ENCODE measurements at places on chromosomes 4 and X. TPM values are rescaled to one million over a fixed set of nuclear protein-coding genes. Genes with fewer than 3 reads are reported as not detected.

DNA sequence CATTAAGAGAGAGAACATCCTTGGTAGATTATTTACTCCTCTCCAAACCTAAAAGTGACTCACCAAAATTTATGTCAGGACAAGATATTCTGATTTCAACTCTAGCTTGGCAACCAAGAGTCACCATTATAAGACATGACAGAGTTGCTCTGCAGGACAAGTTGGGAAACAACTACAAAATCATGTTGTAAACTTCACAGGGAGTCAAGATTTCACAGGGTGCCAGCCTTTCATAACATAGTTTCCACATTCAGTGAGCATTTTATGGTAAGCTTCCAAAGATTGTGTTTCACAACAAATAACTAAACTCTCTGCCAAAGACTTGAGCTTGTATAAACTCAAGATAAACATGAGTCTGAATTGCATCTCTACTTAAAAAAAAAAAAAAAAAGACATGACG lies 121.0 kb upstream of the DIAPH2 start:
- no peaks in the 10 kb centered on the region for H3K36me3 ChIP-seq
- DNase-seq = no peak
- H3K4me3 ChIP-seq = no peak overlapping the region
- no peak overlapping the region for H3K27ac ChIP-seq

- H3K36me3 ChIP-seq = no peaks in the 10 kb centered on the region
- H3K4me1 ChIP-seq = peaks cover 10% of the 10 kb centered on the region
- peak overlapping the region; percentile 63 for H3K27ac ChIP-seq
- no peak for DNase-seq
- H3K27me3 ChIP-seq = no peaks in the 10 kb centered on the region
Measured at GRCh38 chr4:66590488-66591215, 920.4 kb upstream of the EPHA5 start.

GRCh38 chr4:58061967-58062366 lies 951.8 kb upstream of the IGFBP7 start:
- no peak for DNase-seq
- no peak overlapping the region for H3K4me3 ChIP-seq

DNA sequence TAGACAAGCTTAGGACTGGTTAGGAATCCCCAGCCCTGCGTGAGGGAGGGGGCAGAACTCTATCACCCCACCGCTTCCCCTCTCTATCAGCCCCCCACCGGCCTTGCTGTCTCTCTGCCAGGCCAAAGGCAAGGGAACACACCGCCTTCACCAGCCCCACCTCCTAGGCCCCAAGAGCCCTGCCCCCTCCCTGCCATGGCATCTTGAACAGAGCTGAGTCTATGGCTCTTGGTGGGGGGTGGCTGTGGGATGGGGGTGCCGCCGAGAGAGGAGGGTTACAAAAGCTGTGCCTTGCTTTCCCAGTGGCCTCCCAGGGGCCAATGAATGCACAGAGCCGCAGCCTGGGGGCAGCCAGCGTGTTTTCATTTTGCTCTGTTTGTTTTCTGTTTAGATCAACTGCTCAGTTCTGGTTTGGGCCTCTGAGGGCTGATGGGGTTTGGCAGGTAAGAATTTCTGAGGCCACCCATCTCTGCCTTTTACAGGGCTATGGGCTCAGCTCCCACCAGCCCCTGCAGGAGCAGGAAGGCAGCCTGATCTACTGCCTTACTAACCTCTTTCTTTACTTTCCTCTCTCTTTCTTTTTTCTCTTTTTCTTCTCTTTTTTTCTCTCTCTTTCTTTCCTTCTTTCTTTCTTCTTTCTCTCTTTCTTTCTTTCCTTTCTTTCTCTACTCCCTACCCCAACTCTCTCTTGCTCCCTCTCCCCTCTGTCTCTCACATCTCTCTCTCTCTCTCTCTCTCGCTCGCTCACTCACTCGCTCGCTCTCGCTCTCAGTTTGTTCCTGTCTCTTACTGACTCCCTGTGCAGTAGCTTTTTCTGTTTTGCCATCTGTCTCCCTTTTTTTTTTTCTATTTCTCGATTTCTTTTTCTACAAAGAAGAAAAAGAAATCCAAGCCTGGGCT lies 128.3 kb downstream of the PJA1 start:
- H3K4me3 ChIP-seq = no peak overlapping the region
- no peak for DNase-seq
- no peak overlapping the region for H3K27ac ChIP-seq
- H3K36me3 ChIP-seq = no peaks in the 10 kb centered on the region

GRCh38 chr4:108240366-108240765 lies 71.6 kb upstream of the LEF1 start:
- H3K27me3 ChIP-seq = no peaks in the 10 kb centered on the region
- H3K4me1 ChIP-seq = peaks cover 3% of the 10 kb centered on the region
- no peak for DNase-seq
- H3K27ac ChIP-seq = no peak overlapping the region

DNA sequence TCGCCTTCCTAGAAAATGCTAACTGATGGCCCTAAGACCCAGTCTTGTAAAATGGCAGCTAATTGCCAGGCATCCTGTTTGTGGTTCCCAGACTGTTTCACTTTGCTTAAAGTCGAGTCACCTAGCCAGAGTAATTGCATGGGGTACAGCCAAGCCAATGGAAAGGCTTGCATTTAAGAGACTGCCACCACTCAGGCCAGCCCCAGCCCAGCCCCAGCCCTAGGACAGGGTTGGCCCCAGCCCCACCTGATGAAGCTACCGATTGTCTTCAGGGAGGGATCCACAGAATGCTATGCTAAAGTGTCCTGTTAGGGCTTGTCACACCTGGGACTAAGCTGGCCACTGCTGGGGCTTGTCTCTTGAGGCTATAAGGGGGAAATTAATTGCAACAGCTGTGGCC lies 194.6 kb upstream of the KLF3 start:
- no peaks in the 10 kb centered on the region for H3K27me3 ChIP-seq
- no peaks in the 10 kb centered on the region for H3K4me1 ChIP-seq
- H3K4me3 ChIP-seq = no peak overlapping the region
- H3K36me3 ChIP-seq = peaks cover 5% of the 10 kb centered on the region
- H3K27ac ChIP-seq = no peak overlapping the region
- no peak for DNase-seq

- H3K36me3 ChIP-seq = no peaks in the 10 kb centered on the region
- no peak for DNase-seq
- H3K27ac ChIP-seq = no peak overlapping the region
- H3K4me3 ChIP-seq = no peak overlapping the region
- no peaks in the 10 kb centered on the region for H3K4me1 ChIP-seq
Measured at GRCh38 chrX:15564981-15565579, 35.7 kb downstream of the ACE2 start.

DNA sequence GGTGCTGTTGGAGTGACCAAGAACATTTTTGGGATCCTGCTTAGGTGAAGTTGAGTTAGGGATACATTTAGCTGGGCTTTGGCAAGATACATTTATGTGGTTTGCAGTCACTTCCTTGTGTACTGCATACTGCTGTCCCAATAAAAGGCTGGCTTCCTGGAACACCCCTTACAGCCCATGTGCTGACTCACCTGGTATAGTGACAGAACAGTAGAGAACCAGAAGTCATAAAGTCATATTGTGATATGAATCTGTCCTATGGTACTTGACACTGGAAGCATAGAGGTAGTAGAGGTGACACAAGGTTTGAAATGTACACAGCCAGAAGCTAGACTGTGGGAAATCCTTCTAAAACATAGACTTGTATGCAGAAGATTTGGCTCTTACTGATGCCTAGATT lies 55.3 kb upstream of the SLC25A43 start:
- H3K36me3 ChIP-seq = peaks cover 2% of the 10 kb centered on the region
- no peaks in the 10 kb centered on the region for H3K4me1 ChIP-seq
- no peak overlapping the region for H3K4me3 ChIP-seq
- H3K27ac ChIP-seq = no peak overlapping the region
- no peak for DNase-seq
- H3K27me3 ChIP-seq = peaks cover 21% of the 10 kb centered on the region

GRCh38 chrX:55742649-55743048 lies 25.1 kb downstream of the RRAGB start:
- no peak overlapping the region for H3K27ac ChIP-seq
- peaks cover 13% of the 10 kb centered on the region for H3K36me3 ChIP-seq
- no peak for DNase-seq

DNA sequence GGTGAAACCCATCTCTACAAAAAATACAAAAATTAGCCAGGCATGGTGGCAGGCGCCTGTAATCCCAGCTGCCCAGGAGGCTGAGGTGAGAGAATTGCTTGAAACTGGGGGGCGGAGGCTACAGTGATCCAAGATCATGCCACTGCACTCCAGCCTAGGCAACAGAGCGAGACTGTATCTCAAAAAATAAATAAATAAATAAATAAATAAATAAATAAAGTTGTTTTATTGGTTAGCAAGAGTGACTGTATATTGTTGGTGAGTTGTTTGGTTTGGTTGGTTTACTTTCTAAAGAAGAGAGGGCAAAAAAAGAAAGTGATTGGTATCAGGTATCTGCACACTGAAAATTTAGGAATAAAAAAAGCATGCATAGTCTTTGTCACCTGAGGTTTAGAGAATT lies 501.0 kb downstream of the RPA4 start:
- peaks cover 4% of the 10 kb centered on the region for H3K4me1 ChIP-seq
- DNase-seq = no peak
- H3K27ac ChIP-seq = no peak overlapping the region
- H3K36me3 ChIP-seq = peaks cover 3% of the 10 kb centered on the region

- H3K27ac ChIP-seq = peak overlapping the region; percentile 85
- no peak for DNase-seq
- no peaks in the 10 kb centered on the region for H3K27me3 ChIP-seq
Measured at GRCh38 chrX:110414679-110415439, 56.2 kb downstream of the RTL9 start.

- H3K4me3 ChIP-seq = no peak overlapping the region
- H3K36me3 ChIP-seq = peaks cover 8% of the 10 kb centered on the region
- H3K27me3 ChIP-seq = no peaks in the 10 kb centered on the region
- peaks cover 19% of the 10 kb centered on the region for H3K4me1 ChIP-seq
- H3K27ac ChIP-seq = no peak overlapping the region
Measured at GRCh38 chr4:102537269-102537668, 36.1 kb downstream of the NFKB1 start.

The UGT2B10 gene
- total RNA-seq = not detected

The PAGE4 gene
- total RNA-seq = not detected

The CT45A10 gene
- not detected for total RNA-seq

The L1CAM gene
- total RNA-seq = 2.9 TPM

The PTPN13 gene
- 38.0 TPM for total RNA-seq

The ARX gene
- total RNA-seq = not detected
